ENCODE measurements at places on chromosomes 3 and 15.

DNA sequence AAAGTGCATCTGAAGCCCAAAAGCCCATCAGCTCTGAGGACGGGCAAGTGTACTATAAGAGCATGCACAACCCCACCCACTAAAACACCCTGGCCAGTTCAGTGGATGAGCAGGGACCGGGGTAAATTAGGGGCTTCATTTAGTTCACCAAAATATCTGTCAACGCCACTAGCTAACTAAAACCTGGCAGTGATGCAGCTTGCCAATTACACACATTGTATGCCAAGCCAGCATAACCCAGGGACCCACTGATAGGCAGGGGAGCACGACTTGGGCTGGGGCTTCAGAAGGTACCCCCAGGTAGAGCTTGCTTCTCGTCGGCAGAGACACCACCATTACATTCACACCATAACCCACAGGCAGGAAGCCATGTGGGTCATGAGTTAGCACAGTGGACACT is 47.0 kb downstream of the PTPN23 start:
- no peak for DNase-seq

- DNase-seq: no peak
Measured at GRCh38 chr15:63344731-63345390, 36.8 kb downstream of the CA12 start.

- no peak for DNase-seq
Measured at GRCh38 chr3:48469046-48469915, 22.7 kb downstream of the ATRIP start.

DNA sequence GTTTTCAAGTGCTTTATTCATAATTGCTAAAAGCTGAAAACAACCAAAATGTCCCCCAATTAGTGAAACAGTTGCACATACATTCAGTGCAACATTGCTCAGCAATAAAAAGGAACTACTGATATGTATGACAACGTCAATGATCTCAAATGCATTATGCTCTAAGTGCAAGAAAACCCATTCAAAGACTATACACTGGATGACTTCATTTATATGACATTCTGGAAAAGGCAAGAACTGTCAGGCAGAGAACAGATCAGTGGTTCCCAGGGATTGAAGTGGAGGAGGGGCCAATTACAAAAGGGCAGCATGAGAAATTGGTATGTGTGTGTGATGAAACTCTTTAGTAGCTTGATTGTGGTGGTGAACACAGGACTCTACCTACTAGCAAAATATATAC is 585.6 kb downstream of the TBL1XR1 start:
- DNase-seq: no peak

DNA sequence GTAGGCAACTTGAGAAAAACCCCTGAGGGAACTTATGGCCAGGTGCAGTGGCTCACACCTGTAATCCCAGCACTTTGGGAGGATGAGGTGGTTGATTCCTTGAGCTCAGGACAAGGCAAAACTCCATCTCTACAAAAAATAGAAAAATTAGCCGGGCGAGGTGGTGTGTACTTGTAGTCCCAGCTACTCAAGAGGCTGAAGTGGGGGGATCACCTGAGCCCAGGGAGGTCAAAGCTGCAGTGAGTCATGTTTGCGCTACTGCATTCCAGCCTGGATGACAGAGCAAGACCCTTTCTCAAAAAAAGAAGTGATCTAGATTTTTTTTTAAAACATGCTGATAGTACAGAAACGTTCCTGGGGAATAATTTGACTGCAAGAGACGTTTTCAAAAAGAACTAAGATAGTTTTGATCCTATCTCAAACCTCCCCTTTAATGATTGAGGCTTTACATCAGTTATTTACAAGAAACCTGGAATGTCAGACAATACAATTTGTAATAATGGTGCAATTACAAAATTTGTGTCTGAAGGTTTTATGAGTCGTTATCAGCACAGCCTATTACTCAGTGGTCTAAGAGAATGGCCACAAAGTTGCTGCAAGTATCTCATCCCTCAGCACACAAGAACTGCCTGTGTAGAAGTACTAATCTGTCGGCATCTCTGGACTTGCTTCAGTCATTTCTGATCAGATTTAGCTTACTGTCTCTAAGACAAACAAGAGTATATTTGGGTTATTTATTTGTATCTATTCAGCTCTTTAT is 32.2 kb upstream of the KLHL25 start:
- no peak for DNase-seq

GRCh38 chr15:39851500-39852092 is 68.5 kb downstream of the GPR176 start:
- no peak for DNase-seq

- DNase-seq: no peak
Measured at GRCh38 chr3:9403463-9403862, 6.0 kb downstream of the SETD5 start.

Data from ELF-1 (cell line).